ENCODE measurements at places on chromosomes 4 and X.
A peak's percentile ranks its signal among the peaks of the same experiment; 100 is the strongest.

- no peak for DNase-seq
Measured at GRCh38 chr4:5918331-5918985, 25.6 kb upstream of the CRMP1 start.

GRCh38 chrX:115912372-115912897 is 258.1 kb upstream of the AGTR2 start:
- no peak for DNase-seq

GRCh38 chr4:36332782-36333131 is 51.3 kb downstream of the DTHD1 start:
- no peak for DNase-seq

DNA sequence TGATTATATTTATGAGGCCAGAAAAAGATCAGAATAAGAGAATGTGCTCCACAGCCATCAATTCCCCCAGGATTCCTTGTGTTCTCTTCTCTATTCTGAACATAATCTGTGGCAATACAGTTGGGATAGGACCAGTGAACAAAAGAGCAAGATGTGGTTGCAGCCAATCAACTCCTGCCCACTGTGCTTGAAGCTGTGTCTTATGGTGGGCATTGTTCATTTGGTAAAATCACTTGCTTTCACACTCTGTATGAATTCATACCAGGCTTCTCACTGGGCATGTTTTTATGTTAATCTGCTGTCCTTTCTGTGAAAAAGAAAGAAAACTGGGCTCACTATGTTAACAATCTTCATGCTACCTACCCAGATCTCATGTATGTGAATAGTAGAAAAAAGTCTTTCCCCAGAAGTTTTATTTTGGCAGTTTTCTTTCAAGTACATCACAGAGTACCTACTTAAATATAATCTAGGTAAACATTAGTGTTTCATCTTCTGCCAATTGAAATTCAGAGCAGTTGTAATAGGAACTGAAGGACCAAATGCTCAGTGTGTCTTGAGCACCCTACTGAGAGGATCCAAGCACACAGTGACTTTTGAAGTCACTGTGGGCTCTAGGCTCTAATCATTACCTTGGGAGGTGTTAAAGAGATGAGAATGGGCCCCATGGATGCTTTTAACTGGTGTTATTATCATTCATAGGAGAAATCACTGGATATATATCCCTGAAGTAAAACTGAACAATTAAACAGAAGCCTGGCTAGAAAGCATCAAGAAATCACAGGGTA is 429.2 kb upstream of the TRAM1L1 start:
- no peak for DNase-seq

DNA sequence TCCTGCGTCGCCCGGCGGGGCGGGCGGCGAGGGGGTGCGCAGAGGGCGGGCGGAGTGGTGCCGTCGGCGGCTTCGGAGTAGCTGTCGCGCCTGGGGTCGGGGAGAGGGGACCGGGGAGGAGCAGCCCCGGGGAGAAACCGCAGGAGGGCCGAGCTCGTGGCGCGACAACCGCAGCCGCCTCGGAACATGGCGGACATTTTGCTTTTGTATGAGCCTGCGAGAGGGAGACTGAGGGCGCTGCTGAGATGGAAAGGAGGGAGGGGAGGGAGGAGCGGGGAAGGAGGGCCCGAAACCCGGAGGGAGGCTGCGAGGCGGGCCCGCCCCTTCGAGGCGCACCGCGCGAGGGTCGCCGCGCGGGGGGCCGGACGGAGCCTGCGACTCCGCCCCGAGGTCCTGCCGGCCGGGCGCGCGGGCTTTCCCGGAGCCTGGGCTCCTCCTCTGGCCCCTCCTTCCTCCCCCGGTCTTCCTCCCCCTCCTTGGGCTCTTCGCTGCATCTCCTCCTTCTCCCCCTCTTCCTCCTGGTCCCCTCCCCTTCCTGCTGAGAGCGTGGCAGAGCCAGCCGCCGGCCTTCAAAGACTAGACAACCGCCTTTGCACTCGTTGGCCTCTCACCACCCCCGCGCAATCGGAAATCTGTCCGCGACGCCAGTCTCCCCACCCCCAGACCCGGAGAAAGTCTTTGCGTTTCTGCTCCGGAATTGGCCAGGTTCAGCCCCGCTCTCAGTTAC is 1.1 kb downstream of the INTS6L start:
- peak; percentile 80 for DNase-seq

- DNase-seq: peak; percentile 54
Measured at GRCh38 chr4:114598191-114599121, at the start of gene UGT8. UGT8 (plus strand) TSS chr4:114598807; CDS start chr4:114622881, 24,074 bp downstream.

DNA sequence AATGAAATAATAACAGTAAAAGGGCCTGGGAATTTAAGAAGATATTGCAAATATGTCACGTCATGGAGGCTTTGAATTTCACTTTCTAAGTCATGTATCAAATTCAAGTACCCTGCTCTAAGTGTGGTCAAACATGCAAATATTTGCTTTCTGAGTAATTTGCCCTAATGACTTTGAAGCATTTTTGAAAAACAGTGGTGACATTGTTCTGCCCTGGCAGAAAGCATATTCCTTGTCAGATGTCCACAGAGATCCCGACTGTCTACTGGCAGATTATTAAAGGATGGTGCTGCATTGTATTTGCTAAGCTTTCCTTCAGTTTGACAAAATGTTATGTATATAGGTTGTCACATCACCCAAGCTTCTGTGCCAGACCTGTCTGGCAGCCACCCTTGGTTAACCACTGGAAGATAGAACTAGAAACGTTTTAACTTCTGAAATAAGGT is 92.5 kb downstream of the ANK2 start:
- DNase-seq: no peak
